Tibial artery (tissue), 4 donors: ENCODE measurements at places on chromosomes 1 and 21.

- H3K4me1 ChIP-seq: no peaks in the 10 kb centered on the region
- H3K36me3 ChIP-seq: no peaks in the 10 kb centered on the region
- no peak overlapping the region for H3K27ac ChIP-seq
- DNase-seq: no peak
- no peaks in the 10 kb centered on the region for H3K27me3 ChIP-seq
Observed at GRCh38 chr1:189275796-189276195, 1201.9 kb downstream of the BRINP3 start.

DNA sequence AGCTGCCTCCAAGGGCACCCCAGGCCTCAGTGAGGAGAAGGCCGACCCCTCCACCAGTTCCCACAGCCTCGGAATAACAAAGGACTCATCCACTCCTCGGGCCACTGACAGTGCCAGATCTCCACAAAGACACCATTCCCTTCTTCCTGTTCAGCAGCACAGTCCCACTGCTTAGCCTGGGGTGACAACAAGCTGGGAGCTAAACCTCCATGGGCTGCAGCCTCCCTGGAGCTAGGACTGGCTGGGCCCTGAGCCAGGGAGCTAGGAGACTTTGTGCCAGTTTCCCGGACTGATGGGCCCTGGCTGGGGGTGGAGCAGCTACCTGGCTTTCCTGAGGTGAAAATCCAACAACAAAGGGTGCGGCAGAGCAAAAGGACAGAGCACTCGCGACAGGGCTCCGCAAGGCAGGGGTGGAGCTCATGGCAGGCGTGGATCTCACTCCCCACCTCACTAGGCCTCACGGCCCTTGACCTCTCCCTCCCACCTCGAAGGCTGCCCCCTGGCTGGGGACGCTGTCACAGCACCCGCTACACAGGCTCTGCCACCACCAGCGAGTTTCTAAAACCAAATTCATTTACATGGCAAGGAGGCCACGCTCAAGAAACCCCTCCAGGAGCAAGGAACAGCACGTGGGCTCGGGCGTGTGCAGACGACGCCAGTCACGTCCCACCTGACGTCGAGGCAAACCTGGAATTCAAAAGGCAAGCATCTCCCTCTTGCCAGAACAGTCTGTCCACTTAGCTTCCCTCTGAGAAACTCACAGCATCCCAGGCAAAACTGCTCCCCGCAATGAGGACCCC is 13.8 kb downstream of the SLC35E2B start:
- no peaks in the 10 kb centered on the region for H3K27me3 ChIP-seq
- DNase-seq: peak; percentile 48
- no peaks in the 10 kb centered on the region for H3K36me3 ChIP-seq
- no peak overlapping the region for H3K27ac ChIP-seq
- no peak overlapping the region for H3K4me3 ChIP-seq

DNA sequence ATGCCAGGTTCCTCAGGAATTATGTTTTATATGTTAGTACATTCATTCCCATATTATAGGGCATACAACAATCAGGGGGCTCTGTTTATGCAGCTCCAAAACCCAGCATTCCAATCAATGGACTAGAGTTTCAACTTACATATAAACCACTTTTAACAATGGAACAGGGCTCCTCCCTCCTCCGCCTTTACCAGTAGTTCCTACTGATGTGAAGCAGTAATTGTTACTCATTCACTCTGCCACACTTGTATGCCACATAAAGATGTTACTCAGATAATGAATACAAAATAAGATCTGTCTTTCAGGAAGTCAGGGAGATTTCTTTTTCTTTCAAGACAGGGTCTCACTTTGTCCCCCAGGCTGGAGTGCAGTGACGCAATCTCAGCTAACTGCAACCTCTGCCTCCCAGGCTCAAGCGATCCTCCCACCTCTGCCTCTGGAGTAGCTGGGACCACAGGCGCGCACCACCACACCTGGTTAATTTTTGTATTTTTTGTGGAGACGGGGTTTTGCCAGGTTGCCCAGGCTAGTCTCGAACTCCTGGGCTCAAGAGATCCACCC is 17.1 kb downstream of the ZNF281 start:
- H3K4me1 ChIP-seq: no peaks in the 10 kb centered on the region
- H3K4me3 ChIP-seq: no peak overlapping the region
- no peak for DNase-seq
- no peak overlapping the region for H3K27ac ChIP-seq
- H3K27me3 ChIP-seq: no peaks in the 10 kb centered on the region

- no peaks in the 10 kb centered on the region for H3K27me3 ChIP-seq
- no peaks in the 10 kb centered on the region for H3K36me3 ChIP-seq
- no peaks in the 10 kb centered on the region for H3K4me1 ChIP-seq
- DNase-seq: no peak
Observed at GRCh38 chr1:154304664-154305337, 16.1 kb upstream of the AQP10 start.

GRCh38 chr21:45427331-45428271 is 22.6 kb downstream of the COL18A1 start:
- H3K27ac ChIP-seq: peak overlapping the region; percentile 98
- H3K4me3 ChIP-seq: peak overlapping the region; percentile 17
- H3K36me3 ChIP-seq: no peaks in the 10 kb centered on the region
- H3K4me1 ChIP-seq: no peaks in the 10 kb centered on the region
- H3K27me3 ChIP-seq: no peaks in the 10 kb centered on the region
- peak; percentile 79 for DNase-seq

DNA sequence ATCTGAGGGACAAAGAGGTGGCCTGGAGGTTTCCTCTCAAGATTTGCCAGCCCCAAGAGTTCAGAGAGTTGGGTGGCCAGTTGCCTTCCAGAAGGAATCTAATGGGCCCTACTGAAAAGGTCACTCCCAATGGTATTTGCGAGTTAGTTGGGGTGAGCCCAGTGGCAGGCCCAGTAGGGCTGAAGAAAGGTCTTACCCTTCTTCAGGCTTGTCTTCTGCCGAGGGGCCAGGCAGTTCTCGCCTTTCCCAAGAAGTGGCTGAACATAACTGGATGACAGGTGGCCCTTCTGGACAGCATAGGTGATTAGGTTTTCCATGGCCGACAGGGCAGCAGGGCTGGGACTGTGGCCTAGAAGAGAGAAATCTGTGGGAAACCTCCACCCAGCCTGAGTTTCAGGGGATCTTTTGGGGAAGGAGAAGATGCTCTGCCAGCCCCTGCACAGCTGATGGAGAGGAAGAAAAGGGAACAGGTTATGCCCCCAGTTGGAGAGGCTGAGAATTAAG is 7.2 kb downstream of the PGLYRP4 start:
- H3K27me3 ChIP-seq: no peaks in the 10 kb centered on the region
- H3K27ac ChIP-seq: no peak overlapping the region
- H3K36me3 ChIP-seq: no peaks in the 10 kb centered on the region
- H3K4me1 ChIP-seq: no peaks in the 10 kb centered on the region
- DNase-seq: no peak

- H3K4me3 ChIP-seq: no peak overlapping the region
- peaks cover 19% of the 10 kb centered on the region for H3K27me3 ChIP-seq
- no peak overlapping the region for H3K27ac ChIP-seq
Observed at GRCh38 chr1:208653426-208653825, 409.2 kb upstream of the PLXNA2 start.

DNA sequence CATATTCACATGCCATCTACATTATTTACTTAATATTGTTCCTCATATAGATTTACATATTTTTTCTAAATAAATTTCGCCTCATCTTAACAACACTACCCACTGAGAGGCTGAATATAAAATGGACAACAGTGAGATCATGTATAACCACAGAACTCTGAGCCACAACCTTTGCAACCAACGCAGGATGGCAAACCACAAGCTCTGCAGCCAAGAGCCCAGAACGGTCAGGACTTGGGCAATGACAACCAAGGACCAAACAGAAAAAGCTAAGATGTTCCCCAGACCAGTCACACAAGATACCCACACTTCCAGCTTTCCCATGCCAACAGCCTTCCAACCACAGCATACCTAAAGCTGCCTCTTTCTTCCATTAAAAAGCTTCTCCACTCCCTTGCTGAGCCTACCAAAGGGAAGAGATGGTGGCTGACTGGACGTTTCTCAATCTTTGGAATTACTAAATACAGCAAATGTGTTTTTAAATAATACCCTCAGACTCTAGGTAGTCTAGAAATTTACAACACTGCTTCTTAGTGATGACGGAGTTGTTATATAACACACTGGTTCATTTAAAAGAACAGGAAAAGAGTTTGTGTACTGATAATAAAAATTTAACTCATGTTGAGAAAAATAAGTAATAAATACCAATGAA is 117.9 kb downstream of the AKT3 start:
- H3K36me3 ChIP-seq: no peaks in the 10 kb centered on the region
- DNase-seq: no peak
- H3K4me1 ChIP-seq: peaks cover 54% of the 10 kb centered on the region
- no peaks in the 10 kb centered on the region for H3K27me3 ChIP-seq

GRCh38 chr1:240691909-240692705 is 80.2 kb upstream of the GREM2 start:
- DNase-seq: no peak
- H3K27me3 ChIP-seq: no peaks in the 10 kb centered on the region
- no peak overlapping the region for H3K27ac ChIP-seq

- no peak overlapping the region for H3K4me3 ChIP-seq
- peak; percentile 49 for DNase-seq
- no peaks in the 10 kb centered on the region for H3K36me3 ChIP-seq
- H3K27ac ChIP-seq: peak overlapping the region; percentile 90
- peaks cover 57% of the 10 kb centered on the region for H3K4me1 ChIP-seq
Observed at GRCh38 chr1:36204347-36204909, 19.8 kb upstream of the THRAP3 start.

DNA sequence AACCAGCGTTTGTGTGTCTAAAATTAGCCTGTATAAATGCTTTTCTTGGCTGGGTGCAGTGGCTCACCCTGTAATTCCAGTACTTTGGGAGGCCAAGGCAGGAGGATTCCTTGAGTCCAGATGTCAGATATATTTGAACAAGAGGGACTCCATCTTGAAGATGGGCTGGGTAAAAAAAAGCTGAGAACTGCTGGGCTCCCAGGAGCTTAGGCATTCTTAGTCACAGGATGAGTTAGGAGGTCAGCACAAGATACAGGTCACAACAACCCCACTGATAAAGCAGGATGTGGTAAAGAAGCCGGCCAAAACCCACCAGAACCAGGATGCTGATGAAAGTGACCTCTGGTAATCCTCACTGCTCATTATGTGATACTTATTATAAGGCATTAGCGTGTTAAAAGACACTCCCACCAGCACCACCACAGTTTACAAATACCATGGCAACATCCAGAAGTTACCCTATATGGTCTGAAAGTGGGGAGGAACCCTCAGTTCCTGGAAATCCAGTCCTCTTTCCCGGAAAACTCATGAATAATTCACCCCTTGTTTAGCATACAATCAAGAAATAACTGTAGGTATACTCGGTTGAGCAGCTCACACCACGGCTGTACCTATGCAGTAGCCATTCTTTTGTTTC is 36.2 kb upstream of the ZNF496 start:
- H3K4me1 ChIP-seq: peaks cover 15% of the 10 kb centered on the region
- no peak overlapping the region for H3K4me3 ChIP-seq
- H3K27me3 ChIP-seq: no peaks in the 10 kb centered on the region

DNA sequence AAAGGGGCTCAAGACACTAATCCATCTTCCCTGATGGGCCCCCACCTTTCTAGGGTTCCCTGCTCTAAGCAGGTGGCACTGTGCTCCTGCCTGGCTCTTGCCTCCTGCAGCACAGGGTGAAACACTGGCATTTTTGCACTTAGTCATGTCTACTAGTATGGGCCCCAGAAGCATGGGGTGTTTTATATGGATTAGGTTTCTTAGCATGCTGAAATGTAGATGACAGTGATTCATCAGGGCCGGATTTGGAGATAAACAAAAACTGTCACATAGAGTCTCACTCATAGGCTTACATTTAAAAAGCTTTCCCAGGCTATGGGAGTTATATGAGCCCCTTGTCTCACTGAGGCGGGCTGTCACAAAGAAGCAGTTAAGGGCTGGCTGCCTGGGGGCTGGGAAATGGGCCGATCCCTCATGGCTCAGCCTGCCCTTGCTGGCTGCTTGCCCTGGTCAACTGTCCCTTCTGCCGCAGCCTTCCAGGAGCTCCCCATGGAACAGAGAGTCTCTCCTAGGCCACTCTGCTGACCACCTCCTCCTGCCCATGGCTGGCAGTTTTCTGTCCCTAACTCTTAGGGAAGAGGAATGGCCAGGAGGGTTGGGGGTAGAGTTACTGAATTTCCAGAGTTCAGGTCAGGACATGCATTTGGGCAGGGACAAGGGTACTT is 6.5 kb downstream of the GALNT2 start:
- DNase-seq: no peak
- peaks cover 51% of the 10 kb centered on the region for H3K4me1 ChIP-seq
- H3K27me3 ChIP-seq: no peaks in the 10 kb centered on the region
- H3K4me3 ChIP-seq: no peak overlapping the region
- H3K36me3 ChIP-seq: no peaks in the 10 kb centered on the region

- DNase-seq: no peak
- H3K36me3 ChIP-seq: peaks cover 83% of the 10 kb centered on the region
- H3K27ac ChIP-seq: no peak overlapping the region
- H3K27me3 ChIP-seq: no peaks in the 10 kb centered on the region
- H3K4me3 ChIP-seq: no peak overlapping the region
Observed at GRCh38 chr1:43382027-43382779, 7.4 kb downstream of the MED8 start.

- H3K4me3 ChIP-seq: no peak overlapping the region
- DNase-seq: peak; percentile 56
- H3K27ac ChIP-seq: no peak overlapping the region
Observed at GRCh38 chr1:211484755-211485479, 7.0 kb downstream of the RD3 start.

- peaks cover 6% of the 10 kb centered on the region for H3K4me1 ChIP-seq
- peaks cover 80% of the 10 kb centered on the region for H3K36me3 ChIP-seq
- no peaks in the 10 kb centered on the region for H3K27me3 ChIP-seq
- no peak overlapping the region for H3K4me3 ChIP-seq
- H3K27ac ChIP-seq: peak overlapping the region; percentile 48
- no peak for DNase-seq
Observed at GRCh38 chr1:17657436-17657835, 97.7 kb upstream of the ACTL8 start.

DNA sequence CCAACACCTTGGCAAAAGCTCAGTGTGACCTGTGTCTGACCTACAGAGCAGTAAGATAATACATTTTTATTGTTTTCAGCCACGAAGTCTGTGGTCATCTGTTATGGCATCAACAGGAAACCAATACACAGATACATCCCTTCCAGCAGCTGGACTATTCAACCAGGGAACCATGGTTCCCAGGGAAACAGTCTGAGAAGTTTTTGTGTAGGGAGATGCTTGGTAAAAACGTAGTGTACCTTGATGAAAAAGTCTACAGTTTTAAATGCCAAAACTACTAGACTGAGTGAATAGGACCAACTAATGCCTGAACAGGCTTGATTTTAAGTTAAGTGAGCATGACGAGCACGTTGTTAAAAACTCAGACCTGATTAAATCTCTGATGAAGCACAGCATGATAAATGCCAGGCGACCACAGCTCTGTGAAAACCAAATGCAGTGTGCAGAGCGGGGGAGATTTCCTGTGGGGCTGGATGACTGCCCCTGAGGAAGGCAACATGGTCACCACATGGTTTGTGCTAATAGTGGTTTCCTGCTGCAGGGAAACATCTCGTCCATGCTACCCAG is 228.9 kb downstream of the TNR start:
- H3K27ac ChIP-seq: no peak overlapping the region
- no peaks in the 10 kb centered on the region for H3K27me3 ChIP-seq
- H3K36me3 ChIP-seq: no peaks in the 10 kb centered on the region
- no peak for DNase-seq
- no peak overlapping the region for H3K4me3 ChIP-seq
- H3K4me1 ChIP-seq: no peaks in the 10 kb centered on the region

GRCh38 chr1:246641394-246641793 is 75.1 kb downstream of the CNST start:
- DNase-seq: no peak
- H3K36me3 ChIP-seq: peaks cover 33% of the 10 kb centered on the region

GRCh38 chr1:109131800-109132199 is 17.9 kb downstream of the ELAPOR1 start:
- H3K27ac ChIP-seq: no peak overlapping the region
- H3K27me3 ChIP-seq: no peaks in the 10 kb centered on the region
- DNase-seq: no peak
- H3K4me3 ChIP-seq: no peak overlapping the region
